Activated CD4-positive, CD25-positive, alpha-beta regulatory T cell (primary cell): ENCODE measurements at places on chromosomes 12 and 14.

DNA sequence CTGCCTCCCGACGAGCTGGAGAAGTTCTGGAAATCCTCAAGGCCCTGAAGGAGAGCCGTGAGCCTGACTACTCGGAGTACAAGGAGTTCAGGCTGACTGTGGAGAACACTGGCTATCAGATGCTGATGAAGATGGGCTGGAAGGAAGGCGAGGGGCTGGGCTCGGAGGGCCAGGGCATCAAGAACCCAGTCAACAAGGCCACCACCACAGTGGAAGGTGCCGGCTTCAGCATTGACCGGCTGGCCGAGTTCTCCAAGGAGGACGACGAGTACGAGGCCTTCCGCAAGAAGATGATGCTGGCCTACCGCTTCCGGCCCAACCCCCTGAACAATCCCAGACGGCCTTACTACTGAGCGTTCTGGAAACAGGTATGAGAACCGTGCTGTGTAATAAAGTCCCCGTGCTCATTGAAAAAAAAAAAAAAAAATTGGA, 366.1 kb upstream of the ATXN7L3B start:
- DNase-seq = no peak

DNA sequence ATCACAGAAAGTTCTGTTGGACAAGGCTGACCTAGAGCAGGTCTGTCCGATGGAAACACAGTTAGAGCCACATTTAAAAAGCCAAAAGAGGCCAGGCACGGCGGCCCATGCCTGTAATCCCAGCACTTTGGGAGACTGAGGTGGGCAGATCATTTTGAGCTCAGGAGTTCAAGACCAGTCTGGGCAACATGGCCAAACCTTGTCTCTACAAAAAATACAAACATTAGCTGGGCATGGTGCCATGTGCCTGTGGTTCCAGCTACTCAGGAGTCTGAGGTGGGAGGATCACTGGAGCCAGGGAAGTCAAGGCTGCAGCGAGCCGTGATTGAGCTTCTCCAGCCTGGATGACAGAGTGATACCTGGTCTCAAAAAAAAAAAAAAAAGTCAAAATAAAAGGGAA, 14.9 kb downstream of the UBE3B start:
- DNase-seq = no peak

- no peak for DNase-seq
These were observed 175.5 kb downstream of the TMTC2 start for GRCh38 chr12:82862069-82862841.

DNA sequence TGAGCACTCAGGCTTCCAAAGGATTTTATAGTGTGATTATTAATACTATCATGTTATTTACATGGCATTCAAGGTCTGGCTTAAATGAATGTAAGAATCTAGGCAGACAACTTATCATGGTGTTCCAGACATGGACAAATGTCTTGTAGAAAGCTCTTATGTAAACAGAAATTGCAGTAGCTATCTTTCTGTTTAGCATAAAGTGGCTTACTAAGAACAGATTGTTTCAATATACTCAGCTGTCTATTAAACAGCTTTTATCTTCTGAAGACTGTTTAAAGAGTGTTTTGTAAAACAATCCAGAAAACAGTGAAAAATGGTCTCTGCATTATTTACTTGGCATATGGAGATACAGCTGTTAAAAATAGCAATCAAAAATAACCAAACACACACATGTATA, 1061.8 kb upstream of the SEL1L start:
- no peak for DNase-seq

- no peak for DNase-seq
These were observed 455.0 kb upstream of the TMEM132C start for GRCh38 chr12:127811988-127812387.

- DNase-seq = no peak
These were observed 198.7 kb downstream of the SYT1 start for GRCh38 chr12:79063258-79063657.

GRCh38 chr12:96786791-96787190, 120.3 kb upstream of the NEDD1 start:
- DNase-seq = no peak

DNA sequence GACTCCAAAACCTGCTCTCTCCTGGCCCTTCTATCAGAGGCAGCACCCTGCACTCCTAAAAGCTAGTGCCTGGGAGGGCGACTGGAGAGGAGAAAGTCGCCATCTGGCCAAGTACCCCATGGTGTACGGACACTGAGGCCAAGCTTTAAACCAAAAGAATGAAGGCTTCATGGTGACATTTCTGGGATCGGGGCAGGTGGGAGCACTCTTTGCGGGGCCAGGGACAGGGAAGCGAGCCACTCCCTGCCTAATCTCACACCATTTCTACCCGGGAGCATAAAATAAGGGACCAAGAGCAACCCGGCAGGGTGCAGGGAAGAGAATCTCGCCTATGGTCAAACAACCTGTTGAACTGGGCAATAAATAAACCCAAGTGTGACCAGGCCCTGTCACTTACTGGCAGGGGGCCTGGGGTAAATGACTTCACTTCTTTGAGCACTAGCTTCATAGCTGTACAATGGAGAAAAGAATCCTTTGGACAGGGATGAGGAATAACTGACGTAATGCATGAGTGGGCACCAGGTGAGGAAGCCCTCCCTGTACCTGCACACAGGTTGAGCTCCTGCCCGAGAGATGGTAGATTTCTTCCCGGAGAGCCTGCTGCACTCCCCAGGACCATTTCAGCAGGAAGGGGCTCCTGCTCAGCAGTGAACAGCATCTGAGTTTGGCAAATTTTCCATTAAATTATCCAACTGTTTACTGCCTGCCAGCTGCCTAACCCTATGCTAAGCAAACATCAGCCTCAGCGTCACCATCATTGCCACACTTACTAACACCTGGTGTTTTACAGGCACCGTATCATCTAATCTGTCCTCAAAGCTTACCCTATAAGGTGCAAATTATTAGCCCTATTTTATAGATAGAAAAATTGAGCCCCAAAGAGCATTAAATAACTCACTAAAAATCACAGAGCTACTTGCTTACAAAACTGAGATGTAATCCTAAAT, 2.0 kb downstream of the SERPINA1 start:
- no peak for DNase-seq

DNA sequence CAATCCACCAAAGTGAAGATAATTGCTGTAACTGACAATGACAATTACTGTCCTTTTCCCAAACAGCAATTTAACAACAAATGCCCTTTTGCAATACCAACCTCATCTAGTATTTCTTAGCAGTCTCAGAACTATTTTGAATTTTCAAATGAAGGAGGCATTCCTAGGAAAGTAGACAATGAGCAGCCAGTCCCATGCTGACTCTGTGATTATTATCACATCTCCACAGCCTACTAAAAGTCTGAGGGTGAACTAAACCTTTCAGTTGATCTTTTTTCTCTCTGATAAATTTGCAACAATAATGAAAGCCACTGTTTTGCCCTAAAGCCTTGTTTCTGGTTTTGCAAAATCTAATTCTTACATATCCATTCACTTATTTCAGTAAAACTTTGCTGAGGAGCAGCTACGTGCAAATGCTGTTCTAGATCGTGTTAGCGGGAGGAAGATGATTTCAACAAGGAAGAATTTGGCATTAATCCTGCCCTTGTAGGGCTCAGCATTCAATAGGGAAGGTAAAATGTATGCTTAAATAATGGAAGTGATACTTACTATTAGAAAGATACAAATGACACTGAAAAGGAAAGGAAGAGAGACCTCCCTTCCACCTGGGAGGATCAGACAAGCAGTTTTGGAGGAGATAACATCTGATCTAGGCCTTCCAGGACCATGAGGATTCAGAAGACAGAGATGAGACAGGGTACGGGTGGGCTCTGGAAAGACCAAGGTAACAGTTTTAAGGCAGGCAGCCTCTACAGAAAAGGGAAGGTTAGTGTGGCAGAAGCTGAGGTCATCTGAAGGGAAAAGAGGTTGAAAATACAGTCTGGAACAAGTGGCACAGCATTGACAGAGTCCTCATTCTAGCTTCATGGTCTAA, 47.4 kb downstream of the SLC38A1 start:
- DNase-seq = no peak

GRCh38 chr14:103061482-103061976, 4.2 kb upstream of the CDC42BPB start:
- DNase-seq = no peak

GRCh38 chr12:54579258-54579657, 9.2 kb downstream of the PPP1R1A start:
- DNase-seq = no peak

DNA sequence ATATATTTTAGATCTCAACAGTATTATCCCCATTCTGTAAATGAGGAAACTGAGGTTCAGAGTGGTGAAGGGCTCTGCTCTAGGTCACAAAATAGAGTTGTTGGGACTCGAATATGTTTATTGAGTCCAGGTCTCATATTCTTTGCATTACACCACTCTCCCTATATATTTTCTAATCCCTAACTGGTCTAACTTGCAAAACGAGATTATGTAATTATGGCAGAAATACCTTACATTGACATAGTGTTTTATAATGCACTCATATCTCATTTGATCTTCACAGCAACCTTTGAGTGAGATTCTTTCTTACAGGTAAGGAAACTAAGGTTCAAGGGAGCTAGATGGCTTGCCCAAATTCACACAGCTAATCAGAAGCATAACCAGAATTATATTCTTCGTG, 106.9 kb upstream of the LRIG3 start:
- DNase-seq = no peak

DNA sequence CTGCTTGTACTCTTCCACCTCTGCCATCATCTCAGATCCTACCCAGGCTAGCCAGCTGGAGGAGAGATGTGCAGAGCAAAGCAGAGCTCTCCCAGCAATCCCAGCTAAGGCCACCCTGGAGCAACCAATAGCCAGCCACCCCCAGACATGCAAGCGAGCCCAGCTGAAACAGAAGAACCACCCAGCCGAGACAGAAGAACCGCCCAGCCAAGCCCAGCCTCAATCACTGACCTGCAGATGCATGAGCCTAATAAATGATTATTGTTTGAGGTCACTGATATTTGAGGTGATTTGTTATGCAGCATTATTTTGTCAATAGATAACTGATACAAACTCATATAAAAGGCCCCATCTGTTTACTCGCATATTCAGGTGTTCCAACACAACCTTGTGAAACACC, 106.3 kb downstream of the SCARB1 start:
- no peak for DNase-seq

GRCh38 chr12:127275416-127275815, 991.6 kb upstream of the TMEM132C start:
- no peak for DNase-seq

DNA sequence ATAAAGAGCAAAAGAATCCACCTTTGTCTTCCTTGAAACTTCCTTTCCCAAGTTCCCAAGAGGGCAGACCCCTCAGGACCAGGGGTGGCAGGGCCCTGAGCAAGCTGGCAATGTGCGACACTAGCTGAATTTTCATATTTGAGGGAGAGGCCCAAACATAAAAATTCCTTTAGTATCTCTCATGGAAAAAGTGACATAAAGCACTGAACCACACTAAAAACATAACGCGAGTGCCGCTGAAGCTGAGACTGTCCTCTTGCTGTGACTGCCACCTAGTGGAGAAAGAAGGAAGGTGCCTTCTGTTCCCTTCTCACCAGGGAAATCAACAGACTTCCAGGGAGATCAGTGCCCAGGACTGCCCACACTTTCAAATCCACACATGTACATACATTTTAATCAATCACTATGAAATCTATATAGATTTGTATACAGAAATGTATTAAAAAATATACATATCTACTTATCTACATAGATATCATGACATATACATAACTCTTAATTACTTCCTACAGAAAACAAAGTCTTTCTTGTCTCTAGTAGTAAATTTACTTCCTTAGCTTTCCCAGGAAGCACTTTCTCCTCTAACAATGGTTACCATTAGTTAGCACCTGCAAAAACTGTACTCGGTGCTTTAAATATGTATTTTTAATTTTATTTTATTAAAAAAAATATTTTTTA, 53.8 kb downstream of the SSH1 start:
- peak; percentile 37 for DNase-seq

DNA sequence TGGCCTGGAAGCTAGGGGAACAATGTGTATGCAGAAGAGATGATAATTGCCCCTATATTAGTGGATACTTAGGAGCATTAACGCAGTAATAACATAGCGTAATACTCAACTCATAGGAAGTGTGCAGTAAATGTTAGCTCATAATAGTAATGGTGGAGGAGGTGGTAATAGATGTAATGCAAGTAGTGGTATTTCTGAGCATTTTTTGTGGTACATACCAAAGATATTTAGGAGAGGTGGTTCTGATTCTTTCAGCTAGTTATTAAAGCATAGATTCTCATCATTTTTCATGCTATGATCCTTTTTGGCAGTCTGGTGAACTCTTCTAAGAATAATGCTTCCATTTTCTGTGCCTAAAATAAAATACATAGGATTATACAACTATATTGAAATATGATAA, 233.1 kb downstream of the PTPRO start:
- no peak for DNase-seq

DNA sequence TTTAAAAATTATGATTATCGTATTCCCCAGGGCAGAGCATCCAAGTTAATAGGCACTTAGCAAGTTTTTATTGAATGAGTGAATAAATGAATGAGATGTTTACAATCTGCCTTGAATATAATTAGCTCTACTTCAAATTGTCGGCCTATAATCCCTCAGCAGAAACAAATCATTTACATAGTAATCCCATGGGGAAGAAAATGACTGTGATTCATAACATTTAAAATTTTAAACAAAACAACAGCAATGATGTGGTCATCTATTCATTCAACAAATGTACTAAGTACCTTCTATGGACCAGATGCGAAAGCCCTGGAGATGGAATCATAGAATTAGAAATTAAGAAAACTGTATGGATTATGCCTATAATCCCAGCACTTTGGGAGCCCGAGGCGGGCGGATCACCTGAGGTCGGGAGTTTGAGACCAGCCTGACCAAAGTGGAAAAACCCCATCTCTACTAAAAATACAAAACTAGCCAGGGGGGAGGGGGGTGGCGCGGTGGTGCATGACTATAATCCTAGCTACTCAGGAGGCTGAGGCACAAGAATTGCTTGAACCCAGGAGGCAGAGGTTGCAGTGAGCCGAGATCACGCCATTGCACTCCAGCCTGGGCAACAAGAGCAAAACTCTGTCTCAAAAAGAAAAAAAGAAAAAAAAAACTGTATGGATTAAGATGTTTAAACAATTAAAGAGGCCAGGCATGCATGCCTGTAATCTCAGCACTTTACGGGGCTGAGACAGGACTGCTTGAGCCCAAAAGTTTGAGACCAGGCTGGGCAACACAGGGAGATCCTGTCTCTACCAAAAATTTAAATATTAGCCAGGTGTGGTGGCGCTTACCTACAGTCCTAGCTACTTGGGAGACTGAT, 17.7 kb upstream of the MDM2 start:
- DNase-seq = no peak

DNA sequence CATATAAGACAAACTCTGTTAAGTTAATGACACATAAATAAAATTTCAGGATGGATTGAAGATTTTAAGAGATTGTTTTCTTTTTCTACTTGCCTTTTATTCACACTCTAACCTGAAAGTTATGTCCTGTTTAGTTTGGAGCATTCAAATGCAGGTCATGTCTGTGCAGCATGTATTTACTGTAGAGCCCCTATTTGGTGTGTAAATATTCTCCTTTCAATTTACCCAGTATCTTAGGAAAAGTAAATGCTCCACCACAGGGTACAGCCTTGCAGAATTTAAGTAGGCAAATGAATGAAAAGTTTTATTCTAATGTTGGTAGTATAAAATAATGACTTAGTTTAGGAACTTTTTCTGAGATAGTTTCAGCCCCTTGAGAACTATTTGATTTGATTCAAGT, 6.2 kb upstream of the DCN start:
- no peak for DNase-seq

- no peak for DNase-seq
These were observed 5.4 kb downstream of the PLEKHH1 start for GRCh38 chr14:67538501-67538900.

GRCh38 chr12:102029141-102029540, 32.6 kb downstream of the WASHC3 start:
- no peak for DNase-seq
